ENCODE measurements at places on chromosomes 2 and 18.

GRCh38 chr2:15560140-15560987 is 770 bp downstream of the NBAS start:
- DNase-seq: peak; percentile 31

GRCh38 chr2:2796207-2796606 is 465.1 kb upstream of the MYT1L start:
- DNase-seq: no peak

- DNase-seq: no peak
Observed at GRCh38 chr2:23751747-23752265, 175.1 kb downstream of the ATAD2B start.

DNA sequence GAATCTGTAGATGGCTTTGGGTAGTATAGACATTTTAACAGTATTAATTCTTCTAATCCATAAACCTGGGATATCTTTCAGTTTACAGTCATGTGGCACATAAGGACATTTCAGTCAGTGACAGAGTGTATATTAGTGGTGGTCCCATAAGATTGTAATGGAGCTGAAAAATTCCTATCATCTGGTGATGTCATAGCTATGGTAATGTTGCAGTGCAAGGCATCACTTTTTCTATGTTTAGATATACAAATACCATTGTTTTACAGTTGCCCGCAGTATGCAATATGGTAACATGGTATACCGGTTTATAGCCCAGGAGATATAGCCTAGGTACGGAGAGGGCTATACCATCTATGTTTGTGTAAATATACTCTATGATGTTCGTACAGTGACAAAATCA is 9.7 kb downstream of the CCDC150 start:
- no peak for DNase-seq

GRCh38 chr2:54419855-54420523 is 36.1 kb upstream of the SPTBN1 start:
- DNase-seq: no peak

- DNase-seq: no peak
Observed at GRCh38 chr2:88059979-88060906, 4.7 kb upstream of the KRCC1 start.

DNA sequence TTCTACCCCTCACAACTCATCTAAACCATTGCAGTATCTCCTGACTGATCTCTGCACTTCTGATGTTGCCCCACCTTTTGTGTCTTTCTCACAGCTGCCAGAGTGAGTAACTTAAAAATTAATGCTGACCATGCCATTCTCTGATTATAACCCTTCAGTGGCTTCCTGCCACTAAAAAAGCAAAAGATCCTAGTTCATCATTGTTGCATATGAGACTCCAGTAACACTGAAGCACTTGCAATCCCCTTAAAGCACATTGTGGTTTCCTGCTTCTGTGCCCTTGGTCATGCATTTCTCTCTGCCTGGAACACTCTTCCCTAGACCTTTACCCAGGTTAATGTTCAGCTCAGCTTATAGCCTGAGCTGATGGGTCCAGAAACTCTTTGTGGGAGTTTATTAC is 95.1 kb upstream of the WDSUB1 start:
- no peak for DNase-seq

DNA sequence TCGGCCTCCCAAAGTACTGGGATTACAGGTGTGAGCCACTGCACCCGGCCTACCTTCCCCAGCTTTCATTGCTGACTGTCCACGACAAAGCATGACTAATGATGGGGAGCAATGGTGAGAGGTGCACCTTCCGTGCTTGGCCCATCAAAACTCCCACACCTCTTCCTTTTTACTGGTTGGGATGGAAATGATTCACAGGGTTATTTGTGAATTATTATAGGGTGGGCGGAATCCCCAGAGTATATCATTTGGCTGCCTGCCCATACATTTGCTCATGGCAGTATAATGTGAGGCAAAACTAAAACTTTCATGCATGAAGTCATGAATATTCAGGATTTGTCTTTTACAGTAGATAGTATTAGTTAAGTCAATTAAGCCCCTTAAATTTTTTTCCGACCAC is 334.2 kb upstream of the NETO1 start:
- DNase-seq: no peak

GRCh38 chr18:47801817-47802216 is 128.6 kb downstream of the SMAD2 start:
- no peak for DNase-seq
